CD4-positive, alpha-beta T cell treated with Interleukin-12 subunit alpha and Interleukin-12 subunit beta, for 1 hour (primary cell): ENCODE measurements at places on chromosomes 3 and 15.

GRCh38 chr3:32443478-32443877 lies 51.8 kb downstream of the CMTM7 start:
- no peak for DNase-seq

DNA sequence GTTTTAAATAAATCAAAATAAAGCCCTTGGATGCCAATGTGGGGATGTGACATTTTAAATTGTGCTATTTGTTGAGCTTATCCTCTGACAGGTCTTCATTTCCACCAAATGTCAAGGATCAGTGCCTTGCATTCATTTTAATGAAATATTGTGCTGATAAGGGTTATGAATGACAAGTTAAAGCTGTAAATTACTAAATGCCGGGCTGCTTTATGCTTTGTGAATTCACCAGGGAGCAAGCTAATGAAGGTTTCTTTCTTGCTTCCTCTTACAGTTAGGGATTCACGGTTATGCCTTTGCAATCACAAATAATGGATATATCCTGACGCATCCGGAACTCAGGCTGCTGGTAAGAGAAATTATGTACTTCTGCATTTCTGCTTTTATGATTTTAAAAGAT lies 81.7 kb downstream of the LRTM1 start:
- DNase-seq, result no peak

GRCh38 chr3:152656972-152657355 lies 178.0 kb upstream of the P2RY1 start:
- no peak for DNase-seq

DNA sequence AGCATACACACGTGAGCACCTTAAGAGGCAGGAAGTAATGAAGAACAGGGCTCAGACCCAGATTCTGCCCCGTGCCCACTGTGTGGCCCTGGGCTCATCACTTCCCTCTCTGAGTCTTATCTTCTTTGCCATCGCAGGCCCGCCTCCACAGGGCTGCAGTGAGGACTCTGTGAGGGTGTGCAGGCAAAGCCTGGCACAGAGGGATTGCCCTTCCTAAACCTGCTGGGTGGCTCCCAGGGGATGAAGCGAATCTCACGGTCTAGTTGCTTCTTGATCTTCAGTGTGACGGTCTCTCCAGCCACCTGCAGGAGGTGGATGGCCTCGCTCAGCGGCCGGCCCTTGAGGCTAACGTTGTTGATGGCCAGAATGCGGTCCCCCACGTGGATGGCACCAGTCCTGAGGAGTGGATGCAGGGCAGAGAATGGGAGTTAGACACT lies 32.8 kb downstream of the GRIP2 start:
- DNase-seq, result no peak
